ENCODE measurements at places on chromosomes 7 and 10.
A peak's percentile ranks its signal among the peaks of the same experiment; 100 is the strongest.

DNA sequence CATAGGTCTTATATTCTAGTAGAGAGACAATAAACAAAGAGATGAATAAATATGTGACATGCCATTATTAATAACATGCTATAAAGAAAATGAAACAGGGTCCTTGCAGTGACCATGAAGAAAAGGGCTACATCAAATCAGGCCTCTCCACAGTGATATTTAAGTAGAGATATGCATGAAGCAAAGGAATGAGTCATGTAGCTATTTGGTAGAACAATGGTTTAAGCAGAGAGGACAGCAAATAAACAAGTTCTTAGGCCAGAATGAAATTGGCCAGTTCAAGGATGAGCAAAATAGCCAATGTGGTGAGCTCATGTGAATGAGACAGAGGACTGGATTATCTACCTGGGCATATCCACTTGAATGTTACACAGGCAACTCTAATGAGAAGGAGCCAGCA is 172.2 kb upstream of the FERD3L start:
- no peak for DNase-seq

DNA sequence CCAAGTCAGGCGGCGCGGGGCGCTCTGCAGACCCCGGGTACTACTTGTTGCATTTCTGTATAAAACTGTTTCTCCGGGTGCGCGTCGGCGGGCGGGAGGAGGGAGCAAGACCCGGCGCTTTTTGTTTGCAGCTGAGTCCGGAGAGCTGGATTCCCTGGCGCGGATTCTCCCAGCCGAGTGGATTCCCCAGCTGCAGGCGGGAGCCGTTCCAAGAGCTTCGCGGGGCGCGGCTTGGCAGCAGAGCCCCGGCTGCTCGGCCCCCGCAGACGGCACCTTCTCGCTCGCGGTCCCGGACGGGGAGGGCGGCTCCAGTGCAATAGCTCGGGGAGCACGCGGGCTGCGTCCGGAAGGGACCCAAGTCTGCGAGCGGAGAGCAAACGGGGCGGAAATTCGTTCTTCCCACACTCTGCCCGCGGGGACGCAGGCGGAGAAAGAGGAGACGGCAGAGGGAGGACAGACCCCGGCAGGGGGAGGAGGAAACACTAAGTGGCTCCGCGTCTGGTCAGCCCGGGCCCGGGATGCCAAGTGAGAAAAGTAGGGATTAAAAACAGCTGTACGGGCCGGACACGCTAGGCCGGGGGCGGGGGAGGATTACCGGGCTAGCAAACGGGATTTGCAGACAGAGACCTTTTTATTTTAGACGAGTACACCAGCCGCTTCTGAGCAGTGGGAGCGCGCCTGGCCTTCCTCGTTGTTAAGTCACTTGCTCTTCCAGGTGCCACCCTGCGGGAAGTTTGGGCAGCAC is at the start of gene TRIL:
TRIL (minus strand) TSS at position 96 of the 745 bp plus-strand sequence. CDS start 284 bp downstream, outside the sequence.
- DNase-seq: no peak

- no peak for DNase-seq
Observed at GRCh38 chr10:117442521-117442920, 67.3 kb upstream of the PDZD8 start.

- no peak for DNase-seq
Observed at GRCh38 chr10:95389982-95390381, 99.2 kb upstream of the PDLIM1 start.

GRCh38 chr7:40419806-40420205 is 285.0 kb downstream of the SUGCT start:
- no peak for DNase-seq

GRCh38 chr7:107318523-107319160 is 149.8 kb downstream of the HBP1 start:
- no peak for DNase-seq

DNA sequence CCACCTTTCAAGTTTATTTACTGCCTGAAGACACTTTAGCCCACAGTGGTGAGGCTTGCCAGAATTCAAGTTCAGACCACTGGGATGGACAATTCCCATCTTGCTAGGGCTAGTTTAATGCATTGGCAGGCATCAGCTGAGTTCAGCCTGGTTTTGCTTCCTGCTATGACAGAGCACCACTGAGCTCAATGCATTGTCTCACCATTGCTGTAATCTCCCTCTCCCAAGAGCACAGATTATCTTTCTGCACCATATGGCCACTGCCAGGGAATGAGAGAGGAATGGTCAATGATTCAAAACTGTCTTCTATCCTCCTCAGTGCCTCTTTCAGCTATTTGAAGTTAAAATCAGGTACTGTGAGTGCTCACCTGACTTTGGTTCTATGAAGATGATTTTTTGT is 160.8 kb downstream of the XPNPEP1 start:
- DNase-seq: no peak

DNA sequence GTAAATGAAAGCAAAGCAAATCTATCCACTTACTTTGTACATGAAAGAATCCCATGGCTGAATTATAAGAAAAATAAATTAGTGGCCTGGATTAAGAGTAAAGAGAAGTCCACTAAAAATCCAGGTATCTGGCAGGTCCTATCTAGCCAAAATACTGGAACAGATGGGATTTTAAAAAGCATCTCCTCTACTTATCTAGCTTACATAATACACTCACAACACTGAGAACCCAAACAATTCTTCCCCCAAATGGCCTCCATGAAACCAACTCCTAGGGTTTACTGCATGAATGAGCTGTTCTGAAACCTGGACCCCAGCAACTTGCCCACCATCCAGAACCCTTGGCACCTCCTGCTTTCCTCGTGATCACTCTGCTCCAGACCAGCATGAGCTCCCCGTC is 61.3 kb downstream of the AFAP1L2 start:
- DNase-seq: no peak

GRCh38 chr7:46244757-46245156 is 323.7 kb upstream of the IGFBP3 start:
- DNase-seq: no peak

DNA sequence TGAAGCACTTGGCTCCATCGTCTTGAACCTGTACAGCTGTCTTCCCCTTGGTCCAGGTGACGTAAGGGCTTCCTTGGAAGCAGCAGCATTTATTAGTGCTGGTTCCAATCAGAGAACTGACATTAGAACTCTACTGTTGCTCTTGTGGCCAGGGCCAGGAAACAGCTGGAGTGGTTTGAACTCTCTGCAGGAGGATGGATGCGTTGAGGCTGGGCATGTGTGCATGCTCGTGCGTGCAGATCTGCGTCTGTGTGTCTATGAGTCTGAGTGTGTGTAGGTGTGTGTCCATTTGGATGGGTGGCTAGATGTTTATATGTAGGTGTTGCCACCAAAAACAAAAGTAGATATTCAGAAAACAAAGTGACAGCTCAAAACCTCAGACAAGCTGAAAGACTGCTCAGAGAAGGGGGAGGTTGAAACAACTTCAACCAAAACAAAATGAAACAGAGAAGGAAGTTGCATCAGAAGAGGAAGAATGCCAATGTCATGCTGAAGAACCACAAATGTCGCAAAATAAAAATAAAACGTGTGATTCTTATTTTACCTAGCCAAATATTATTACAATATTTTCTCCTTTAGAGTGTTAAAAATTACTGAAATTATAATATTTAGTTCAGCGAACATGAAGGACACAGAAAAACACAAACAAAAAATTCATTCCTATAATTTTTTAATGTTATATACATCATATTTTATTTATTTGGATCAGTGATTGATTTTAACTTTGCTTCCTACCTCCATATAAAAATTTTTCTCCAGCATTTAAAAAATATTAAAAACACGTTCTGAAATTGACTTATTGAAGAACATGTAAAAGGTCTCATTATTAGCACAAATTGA is 96.1 kb upstream of the MKLN1 start:
- peak; percentile 24 for DNase-seq

DNA sequence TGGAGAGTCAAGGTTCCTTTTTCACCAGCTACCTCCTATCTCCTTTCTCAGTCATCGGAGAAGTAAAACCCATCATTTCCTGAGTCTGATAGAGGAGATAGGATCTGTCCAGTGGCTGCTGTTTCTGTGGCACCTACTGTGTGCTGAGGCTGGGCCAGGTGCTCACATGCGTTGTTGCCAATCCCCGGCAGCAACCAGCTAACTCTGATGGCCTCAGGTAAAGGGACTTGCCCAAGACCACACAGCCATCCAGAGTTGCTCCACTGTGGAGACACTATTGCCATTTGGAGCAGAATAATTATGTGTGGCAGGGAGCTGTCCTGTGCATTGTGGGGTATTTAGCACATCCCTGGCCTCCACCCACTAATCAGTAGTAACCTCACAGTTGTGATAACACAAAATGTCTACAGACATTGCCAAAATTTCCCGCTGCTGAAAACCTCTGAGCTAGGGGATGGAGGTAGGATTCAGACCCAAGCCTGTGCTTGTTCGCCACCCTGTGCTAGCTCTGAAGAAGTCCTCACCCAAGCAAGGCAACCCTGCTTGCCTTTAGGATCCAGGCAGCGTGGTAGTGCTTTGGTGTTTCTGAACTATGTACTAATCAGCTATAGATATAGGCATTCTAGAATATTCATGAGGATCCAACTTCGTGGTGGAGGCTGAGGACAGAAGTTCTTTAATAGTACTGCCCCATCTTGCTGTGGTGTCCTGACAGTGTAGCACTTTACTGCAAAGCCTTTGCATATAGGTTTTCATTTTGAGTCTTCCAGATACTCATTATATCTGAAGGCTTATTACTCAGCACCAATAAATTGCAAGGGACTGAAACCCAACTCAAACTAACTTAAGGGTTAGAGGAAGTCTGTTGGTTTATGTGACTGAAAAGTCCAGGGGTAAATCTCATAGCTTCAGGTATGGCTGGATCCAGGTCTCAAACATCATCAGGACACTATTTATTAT is 164.6 kb downstream of the GRK5 start:
- no peak for DNase-seq

DNA sequence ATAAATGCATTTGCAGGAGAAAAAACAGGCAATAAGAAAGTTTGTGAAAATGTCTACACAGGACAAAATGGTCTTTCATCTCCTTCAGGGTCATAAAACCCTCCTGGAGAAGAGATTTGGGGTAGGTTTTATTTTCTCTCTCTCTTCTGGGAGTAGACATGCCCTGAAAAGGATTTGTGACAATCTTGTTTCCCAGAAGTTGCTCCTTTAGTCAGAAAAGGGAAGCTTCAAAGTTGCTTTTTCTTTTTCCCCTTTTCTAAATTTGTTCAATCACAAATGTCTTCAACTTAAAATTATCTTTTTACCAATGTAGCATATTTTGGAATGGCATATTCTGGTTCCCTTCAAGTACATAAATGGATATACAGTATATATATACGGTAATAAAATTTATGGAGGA is 9.4 kb upstream of the ANKRD22 start:
- DNase-seq: no peak

GRCh38 chr10:92011560-92012214 is 88.1 kb downstream of the BTAF1 start:
- DNase-seq: no peak

GRCh38 chr7:20307119-20307518 is 23.6 kb upstream of the ITGB8 start:
- DNase-seq: no peak

- DNase-seq: no peak
Observed at GRCh38 chr10:85851325-85851724, 515.3 kb downstream of the GRID1 start.

- no peak for DNase-seq
Observed at GRCh38 chr10:19936289-19936688, 120.1 kb downstream of the PLXDC2 start.

GRCh38 chr7:116211006-116211912 is 920 bp downstream of the TES start:
- peak; percentile 78 for DNase-seq

GRCh38 chr7:80410081-80410480 is 101.8 kb downstream of the GNAT3 start:
- DNase-seq: no peak

- DNase-seq: no peak
Observed at GRCh38 chr10:8375137-8375536, 320.6 kb downstream of the GATA3 start.

GRCh38 chr10:1411956-1412355 is 325.4 kb downstream of the ADARB2 start:
- no peak for DNase-seq

DNA sequence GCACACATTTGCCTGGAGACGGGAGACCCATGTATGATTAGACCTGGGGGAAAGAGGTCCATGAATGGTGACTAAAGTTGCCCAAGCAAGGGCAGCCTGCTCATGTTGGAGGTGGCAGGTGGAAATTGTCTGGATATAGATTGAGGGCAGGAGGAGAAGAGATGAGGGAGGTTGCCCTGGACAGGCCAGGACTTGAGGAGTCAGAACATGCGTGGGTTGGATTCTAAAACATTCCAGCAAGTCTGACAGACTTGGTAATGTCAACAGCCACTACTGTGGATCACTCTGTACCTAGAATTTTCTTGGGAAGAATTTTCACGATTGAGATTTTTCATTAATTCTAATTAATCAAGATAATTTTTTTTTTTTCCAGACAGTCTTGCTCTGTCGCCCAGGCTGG is 19.1 kb upstream of the SVOPL start:
- DNase-seq: no peak

DNA sequence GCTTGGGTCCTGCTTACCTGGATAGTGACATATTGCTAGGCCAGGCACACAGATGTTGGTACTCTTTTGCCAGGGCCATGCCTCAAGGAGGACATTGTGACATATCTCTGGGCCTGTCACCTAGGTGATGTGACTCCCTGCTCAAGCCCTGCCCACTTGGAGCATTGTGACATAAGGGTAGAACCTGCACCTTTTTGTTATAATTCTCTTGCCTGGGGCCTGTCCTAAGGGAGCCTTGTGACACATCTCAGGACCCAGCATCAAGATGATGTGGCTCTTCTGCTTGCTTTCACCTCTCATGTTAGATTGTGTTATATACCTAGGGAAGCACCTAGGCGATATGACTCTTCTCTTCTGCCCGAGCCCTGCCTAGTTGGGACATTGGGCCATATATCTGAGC is 57.4 kb downstream of the ZNF736 start:
- DNase-seq: no peak

GRCh38 chr7:111982133-111982532 is 224.1 kb downstream of the DOCK4 start:
- DNase-seq: no peak

DNA sequence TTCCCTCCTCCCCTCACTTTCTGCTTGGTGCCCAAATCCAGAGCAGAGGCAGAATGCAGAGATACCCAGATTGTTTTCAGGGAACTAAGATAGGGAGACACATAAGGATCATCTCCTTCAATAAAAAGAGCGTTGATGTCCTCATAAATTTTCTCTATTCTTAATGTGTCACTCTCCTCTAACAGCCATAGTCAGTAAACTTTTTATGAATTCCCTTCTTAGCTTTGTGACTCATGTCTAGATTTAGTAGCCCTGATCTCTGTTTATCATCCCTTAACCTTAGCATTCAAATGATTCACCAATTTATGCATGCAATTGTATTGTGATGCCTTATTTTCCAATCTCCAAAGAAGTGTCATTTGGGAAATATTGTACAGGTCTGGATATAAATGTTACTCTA is 995.5 kb upstream of the C7orf33 start:
- no peak for DNase-seq

DNA sequence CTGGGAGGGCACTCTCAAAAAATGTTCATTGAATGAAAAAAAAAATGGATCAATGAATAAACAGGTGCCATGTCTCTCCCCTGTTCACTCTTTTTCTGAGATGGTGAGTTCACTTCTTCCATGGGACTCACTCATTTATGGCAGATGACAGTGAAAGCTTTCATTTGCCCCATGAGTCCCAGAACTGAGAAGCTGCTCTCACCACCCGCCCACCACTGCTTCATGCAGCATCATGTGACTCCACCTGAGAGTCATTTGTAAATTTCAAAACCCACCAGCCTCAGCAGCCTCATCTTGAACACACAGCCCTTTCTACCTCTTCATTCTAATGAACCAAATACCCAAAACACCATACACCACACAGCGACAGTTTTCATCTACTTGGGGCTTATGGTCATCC is 64.9 kb downstream of the SCRN1 start:
- no peak for DNase-seq

- peak; percentile 30 for DNase-seq
Observed at GRCh38 chr7:21944616-21945453, 864 bp downstream of the CDCA7L start.

- DNase-seq: no peak
Observed at GRCh38 chr10:106251573-106251972, 912.9 kb downstream of the SORCS1 start.

Measured in stimulated activated CD4-positive, alpha-beta T cell treated with anti-CD3 and anti-CD28 coated beads, Interleukin-4, amount 100 ng/mL, for 4 hours (primary cell).